Stimulated activated CD4-positive, alpha-beta T cell treated with anti-CD3 and anti-CD28 coated beads, Interleukin-12 subunit alpha, Interleukin-12 subunit beta, amount 100 ng/mL, for 4 hours (primary cell): ENCODE measurements at places on chromosomes 16 and 17.

DNA sequence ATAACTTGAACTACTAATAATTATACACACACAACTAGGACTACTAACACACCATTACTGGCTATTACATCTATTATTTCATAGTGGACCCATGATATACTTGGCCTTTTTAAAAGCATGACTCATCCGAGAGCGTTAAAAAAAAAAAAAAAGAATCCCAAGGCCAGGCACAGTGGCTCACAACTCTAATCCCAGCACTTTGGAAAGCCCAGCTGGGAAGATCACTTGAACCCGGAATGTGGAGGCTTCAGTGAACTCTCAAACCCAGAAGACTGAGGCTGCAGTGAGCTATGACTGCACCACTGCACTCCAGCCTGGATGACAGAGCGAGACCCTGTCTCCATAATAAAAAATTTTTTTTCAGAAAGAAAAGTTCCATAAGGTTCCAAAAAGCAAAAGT lies 3.1 kb downstream of the GLG1 start:
- no peak for DNase-seq

DNA sequence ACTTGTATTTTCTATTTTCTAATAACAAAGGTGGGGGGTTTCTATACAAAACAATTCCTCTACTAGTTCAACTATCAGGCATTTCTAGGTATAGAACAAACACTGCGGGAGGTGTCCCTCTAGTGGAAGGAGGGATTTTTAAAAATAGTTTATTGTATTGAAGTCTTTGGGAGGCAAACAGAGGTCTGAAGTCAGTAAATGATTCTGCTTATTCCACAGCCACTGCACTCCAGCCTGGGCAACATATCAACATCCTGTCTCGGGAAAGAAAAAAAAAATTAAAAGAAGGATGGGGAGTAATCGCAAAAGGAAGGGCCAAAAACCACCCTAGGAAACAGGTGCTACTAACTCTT lies 648 bp upstream of the ERCC4 start:
- DNase-seq = no peak

DNA sequence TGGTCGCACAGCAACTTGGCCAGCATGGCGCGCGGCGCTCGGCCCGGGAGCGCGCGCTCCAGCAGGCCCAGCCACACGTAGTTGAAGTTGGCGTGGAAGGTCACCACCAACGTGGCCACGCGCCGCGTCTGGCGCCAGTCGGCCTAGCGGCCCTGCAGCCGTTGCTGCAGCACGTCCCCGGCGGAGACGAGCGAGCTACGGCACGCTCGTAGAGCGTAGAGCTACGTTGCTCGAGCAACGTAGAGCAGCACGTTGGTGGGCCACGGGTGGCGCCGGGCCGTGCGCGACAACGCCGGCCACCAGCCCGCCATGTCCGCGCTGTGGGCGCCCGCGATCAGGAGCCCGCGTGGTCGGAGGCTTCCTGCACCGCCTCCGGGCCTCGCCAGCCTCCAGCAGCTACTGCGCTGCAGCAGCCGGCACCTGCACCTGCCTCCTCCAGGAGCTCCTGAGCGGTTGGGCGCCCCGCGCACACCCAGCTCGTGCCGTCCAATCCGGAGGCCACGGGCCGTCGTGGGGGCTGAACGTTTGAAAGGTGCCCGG lies 13.4 kb upstream of the SULT1A1 start:
- peak; percentile 67 for DNase-seq

- no peak for DNase-seq
Observed at GRCh38 chr17:71635187-71635586, 485.6 kb upstream of the SOX9 start.

GRCh38 chr17:50663812-50664374 lies 29.2 kb downstream of the ABCC3 start:
- DNase-seq = no peak

DNA sequence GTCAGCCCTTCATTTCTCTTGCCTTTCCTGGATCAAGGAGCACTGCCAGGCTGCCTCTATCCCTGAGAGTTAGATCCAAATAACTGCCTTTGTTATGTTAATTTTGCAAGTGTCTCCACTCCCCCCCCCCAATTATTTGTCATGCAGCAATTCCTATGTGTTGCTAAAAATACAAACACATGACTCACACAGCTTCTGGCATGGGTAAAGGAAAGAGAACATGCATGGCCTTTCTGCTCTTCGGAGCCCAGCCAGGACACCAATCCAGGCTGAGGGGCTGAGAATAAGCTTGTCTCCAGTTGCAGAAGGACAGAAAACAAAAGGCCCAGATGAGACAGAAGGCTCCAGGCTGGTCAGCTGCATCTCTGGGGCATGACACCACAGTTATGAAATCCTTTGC lies 148.0 kb upstream of the TNRC6C start:
- DNase-seq = no peak

DNA sequence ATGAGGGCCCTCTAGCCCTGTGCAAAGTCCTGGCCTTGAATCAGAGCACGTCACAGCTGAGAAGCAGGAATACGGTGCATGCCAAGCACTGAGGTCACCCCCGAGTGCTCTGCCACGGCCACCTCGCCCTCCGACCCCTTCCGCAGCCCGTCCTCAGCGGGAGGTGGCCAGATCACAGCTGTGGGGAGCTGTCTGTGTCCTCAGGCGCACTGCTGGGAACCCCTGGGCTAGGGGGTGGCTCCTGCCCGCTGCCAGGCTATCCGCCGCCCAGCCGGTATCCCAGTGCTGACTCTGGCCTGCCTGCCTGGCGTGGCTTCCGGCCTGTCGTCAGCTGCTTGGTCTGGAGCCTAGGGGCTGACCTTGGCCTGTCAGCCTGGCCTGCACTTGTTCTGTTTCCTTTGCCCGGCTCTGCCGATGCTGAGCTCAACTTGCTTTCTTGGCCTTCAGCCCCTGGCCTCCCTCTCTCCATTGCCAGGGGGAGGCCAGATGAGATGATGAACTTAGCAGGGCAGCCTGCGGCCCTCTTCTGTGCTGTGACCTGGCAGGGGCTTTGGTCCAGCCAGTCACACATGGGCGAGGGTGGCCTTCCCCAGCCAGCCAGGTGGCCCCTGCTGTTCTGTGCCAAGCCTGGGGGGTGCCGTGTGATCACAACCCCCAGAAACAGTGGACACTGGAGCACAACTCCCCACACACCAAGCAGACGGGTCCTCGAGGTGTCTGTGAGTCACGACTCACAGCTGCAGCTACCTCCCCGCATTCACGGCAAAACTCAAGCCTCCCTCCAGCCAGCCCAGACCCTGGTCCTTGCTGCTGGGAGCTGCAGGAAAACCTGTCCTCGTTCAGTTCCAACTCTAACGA lies 77.3 kb downstream of the ZDHHC7 start:
- DNase-seq = no peak

GRCh38 chr17:64107500-64108236 lies 22.3 kb downstream of the ERN1 start:
- no peak for DNase-seq

- DNase-seq = peak; percentile 78
Observed at GRCh38 chr17:38735161-38735997, 5.2 kb downstream of the CISD3 start.
